ENCODE measurements at places on chromosomes 7 and 10.

- DNase-seq, result peak; percentile 49
Observed at GRCh38 chr10:109978481-109978880, 29.3 kb upstream of the ADD3 start.

GRCh38 chr10:69096045-69096444 lies 8.1 kb downstream of the SRGN start:
- DNase-seq, result no peak

DNA sequence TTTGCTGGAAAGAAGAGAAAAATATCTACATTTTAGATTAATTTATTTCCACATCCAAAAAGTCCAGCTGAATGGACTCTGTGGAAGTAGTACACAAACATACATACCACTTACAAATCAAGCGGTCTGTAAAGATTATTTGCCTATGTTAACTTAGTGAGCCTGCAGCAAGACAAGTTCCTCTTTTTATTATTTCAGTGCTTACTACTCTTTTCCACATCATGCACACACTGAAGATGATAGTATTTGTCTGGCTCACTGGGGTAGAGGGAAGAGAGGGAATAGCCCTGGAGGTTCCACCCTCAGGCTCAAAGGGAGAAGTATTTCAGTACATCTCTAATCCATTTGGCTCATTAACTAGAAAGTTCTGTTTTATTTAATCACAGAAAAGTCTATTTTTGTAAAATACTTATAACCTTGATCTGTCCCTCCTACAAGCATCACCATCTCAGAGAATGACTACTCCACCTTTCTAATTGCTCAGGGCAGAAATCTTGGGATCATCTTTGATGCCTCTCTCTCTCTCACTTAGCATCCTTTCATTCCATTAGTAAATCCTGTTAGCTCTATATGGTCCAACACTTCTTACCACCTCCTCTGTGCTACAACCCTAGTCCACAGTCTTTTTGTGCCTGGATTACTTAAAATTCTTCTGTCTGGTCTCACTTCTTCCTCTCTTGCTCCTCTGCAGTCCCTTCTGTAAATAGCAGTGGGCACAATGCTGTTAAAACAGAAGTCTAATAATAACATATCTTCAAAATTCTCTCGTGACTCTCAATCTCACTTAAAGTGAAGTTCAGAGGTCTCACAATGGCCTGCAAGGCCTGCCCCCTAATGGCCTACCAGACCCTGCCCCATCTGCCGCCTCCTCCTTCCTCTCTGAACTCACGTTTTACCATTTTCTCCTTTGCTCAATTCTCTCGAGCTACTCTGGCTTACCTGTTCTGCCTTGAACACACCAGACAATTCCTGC lies 64.3 kb upstream of the CCDC6 start:
- no peak for DNase-seq

- no peak for DNase-seq
Observed at GRCh38 chr10:93067443-93068365, 6.0 kb upstream of the CYP26A1 start.

DNA sequence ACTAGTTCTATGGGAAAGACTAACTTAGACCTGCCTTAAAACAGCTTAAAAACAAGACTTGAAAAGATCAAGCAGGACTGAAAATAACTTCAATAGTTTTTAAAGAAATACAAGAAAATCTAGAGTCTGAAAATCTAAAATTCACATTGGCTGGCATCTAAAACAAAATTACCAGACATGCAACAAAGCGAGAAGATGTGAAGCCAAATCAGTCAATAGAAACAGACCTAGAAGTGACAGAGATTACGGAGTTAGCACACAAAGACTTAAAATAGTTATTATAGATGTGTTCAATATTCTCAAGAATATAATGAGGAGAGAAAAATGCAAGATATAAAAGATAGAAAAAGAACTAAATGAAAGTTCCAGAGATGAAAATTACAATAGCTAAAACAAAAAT lies 78.3 kb upstream of the DIP2C start:
- DNase-seq, result no peak

DNA sequence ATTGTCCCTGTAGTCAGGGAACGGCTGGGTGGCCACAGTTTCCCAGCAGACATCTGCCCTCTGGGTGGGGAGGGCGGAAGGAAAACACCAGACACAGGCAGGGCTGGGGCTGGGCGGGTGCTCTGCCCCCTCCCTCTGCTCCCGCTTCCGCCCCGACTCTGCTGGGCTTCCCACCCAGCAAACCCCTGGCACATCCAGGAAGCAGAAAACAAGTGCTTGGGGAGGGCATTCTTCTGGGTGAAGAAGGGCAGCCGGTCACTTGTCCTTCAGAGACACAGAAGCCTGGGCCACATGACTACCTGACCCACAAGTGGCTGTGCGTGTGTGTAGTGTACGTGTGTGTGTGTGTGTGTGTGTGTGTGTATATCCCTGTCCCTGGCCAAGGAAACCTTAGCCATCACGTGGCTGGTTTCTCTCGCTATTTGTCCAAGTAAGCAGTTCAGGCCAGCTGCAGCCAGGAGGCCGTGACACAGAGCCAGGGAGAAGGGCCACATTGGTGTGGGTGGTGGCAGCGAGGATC lies 77.9 kb downstream of the ZMIZ1 start:
- DNase-seq, result no peak

DNA sequence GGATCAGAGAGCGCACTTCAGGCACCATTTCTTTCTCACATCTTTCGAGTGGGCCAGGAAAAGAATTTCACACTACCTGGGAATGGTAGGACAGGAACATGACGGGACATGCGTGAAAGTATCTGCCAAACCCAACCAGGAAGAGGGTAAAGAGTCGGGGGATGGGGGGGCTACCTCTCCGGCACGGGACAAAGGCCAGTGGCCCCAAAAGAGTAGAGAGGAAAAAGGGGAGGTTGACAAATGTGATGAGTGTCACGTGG lies 830 bp upstream of the BEND7 start:
- DNase-seq, result no peak

- no peak for DNase-seq
Observed at GRCh38 chr7:84195295-84196060, 889 bp upstream of the SEMA3A start.

DNA sequence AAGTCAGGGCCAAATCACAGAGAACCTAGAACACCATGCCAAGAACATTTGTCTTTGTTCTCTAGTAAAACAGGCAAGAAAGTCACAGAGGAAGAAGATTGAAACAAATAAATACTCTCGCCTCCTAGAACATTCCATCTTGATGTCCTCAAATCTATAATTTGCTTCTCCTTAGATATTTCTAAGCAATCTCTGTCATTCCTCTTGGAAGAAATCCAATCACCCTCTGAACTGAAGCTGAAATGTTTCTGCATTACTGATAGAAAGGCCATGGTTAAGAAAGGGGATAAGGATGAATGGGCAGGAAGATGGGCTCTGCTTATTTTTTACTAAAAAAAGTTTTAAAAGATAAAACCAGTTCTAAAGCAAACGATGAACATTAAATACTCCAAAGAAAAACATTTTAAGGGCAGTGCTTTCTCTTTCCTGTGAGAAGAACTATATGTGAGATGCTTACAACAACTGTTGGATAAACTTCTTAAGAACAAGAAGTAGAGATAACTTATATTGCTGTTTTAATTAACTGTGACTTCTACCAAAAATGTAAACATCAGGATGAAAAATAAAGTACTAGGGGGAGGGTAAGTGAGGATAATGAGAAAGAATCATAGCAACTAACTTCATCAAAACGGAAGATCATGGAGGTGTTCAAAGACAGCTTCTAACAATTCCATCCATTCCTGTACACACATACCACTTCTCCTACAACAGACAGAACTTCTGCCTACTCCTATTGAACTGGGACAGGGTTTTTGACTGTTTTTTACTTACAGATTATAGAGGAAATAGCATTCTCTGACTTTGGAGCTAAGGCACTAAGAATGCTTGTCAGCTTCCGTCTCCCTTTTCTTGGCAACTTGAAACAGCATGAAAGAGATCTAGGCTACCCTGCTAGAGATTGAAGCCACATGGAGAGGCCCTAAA lies 153.0 kb upstream of the LRRTM3 start:
- no peak for DNase-seq

DNA sequence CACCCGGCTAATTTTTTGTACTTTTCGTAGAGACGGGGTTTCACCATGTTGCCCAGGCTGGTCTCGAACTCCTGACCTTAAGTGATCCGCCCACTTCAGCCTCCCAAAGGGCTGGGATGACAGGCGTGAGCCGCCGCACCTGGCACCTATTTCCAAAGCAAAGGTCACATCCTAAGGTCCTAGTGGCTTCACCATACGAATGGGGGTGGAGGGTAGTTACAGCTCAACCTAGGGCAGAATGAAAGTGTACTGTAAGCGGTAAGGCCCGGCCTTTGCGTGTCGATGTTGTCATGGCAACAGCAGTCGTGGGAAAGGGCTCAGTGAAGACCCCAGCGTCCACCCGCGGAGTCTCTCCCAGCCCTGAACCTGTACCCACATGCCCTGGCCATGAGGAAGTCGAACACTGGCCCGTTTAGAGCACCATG lies 1.6 kb upstream of the COX19 start:
- DNase-seq, result no peak

GRCh38 chr7:17593819-17594419 lies 295.5 kb downstream of the AHR start:
- no peak for DNase-seq

- no peak for DNase-seq
Observed at GRCh38 chr10:61166065-61166464, 222.1 kb upstream of the RHOBTB1 start.

DNA sequence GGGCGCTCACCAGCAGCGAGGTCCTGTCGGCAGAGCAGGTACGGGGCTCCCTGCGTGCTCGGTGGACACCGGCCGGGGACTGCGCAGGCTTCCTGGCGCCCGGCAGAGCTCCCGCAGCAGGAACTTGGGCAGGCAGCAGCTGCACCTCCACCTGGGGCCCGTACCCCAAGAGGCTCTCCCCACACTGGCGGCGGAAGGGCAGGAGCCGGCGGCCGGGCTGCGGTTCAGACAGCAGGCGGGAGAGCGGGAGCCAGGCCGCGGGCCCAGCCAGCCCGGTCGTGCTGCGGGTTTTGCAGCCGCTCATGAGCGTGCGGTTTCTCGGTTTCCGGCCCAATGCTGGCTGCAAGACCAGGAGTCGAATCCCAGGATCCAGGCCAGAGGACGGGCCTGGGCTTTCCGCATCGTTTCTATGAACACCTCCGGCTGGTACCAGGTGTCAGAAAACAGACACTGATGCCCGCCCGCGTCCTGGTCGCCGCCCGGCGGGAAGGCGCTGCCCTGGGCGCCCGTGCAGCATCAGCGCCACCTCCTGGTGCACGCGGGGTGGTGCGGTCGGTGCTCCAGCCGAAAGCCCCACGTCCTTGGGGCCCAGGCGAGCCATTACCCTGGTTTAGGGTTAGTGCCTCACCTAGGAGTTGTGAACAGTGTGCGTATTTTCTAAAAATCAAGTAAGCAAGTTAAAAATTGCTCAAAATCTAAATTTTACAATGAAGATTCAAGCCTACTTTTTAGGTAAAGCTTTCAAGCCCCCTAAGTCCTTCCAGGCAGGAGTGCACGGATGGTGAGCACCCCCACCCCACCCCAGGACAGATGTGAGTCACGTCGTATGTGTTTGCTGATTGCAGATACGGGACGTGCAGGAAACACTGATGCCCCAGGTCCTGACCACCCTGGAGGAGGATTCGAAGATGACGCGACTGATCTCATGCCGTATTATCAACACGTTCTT lies 47.4 kb upstream of the PRKAR1B start:
- DNase-seq, result peak; percentile 37

DNA sequence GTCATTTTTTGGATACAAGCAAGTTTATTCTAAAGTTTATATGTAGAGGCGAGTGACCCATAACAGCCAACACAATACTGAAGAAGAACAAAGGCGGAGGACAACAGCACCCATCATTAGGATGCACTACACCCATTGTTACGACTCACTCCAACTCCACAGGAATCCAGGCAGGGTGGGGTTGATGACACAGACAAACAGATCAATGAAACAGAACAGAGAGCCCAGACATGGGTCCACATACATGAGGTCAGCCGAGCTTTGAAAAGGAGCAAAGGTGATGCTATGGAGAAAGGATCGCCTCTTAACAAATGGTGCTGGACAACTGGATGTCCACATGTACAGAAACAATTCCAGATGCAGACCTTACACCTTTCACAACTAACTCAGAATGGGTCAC lies 426.4 kb downstream of the PTPRN2 start:
- DNase-seq, result no peak

DNA sequence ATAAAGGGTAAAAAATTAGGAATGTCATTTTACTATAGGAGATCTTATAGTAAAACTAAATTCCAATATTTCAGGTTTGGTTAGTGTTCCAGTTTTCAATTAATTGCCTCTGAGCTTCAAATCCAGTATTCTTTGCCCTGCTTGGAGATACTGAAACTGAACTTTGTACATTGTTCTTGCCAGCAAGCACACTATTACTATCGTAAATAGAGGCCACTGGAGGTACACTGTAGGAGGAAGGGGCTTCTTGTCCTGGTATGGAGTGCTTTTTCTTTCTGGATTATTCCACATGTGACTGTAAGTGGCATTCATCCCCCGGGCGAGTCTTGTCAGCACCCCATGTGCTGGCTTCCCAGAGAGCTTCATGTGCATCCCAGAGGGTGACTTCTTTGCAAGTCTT lies 234.7 kb upstream of the PTPRZ1 start:
- DNase-seq, result no peak

DNA sequence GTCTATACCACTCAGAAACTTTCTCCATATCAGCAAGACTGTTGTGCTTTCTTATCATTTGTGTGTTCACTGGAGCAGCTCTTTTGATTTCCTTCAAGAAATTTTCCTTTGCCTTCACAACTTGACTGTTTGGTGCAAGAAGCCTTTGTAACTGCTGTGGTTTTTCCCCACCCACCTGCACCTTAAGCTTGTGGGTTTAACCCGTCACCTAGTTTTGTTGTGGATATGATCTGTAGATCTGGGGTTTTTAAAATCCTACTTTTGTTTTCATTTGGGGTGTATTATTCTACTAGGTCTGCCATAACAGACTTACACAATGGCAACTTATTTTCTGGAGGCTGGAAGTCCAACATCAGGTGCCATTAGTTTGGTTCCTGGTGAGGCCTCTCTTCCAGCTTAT lies 30.5 kb upstream of the CHST3 start:
- DNase-seq, result no peak

GRCh38 chr7:144525956-144526355 lies 122.5 kb upstream of the NOBOX start:
- DNase-seq, result no peak

- DNase-seq, result no peak
Observed at GRCh38 chr10:131088619-131089018, 222.9 kb downstream of the TCERG1L start.

DNA sequence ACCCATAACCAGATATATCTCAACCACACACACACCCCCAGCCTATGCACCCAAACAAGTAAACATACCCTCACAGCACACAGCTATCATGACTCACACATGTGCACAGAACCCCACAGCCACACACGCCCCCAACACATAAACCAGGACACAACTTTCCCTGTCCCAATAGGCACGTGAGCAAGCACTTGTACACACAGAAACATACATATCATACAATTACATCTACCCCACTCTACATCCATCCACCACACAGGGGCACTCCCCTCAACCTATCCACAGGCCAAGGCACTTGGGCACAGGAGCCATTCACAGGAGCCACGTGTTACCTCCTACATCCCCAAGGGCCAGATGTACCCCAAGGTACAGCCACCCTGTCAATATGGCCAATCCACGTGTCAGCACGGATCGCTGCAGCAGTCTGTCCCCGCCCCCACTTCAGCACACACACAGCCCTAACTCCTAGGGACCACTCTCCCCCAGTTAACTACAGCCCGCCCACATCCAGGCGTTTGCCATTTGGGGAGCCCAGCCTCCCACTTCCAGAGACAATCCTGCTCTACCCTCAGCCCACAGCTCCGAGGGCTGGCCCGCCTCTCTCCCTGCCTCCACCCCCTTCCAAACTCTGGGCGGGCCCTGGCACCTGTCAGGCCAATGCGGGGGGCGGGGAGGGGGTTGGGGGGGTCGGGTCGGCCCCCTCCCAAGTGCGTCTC lies 163.5 kb downstream of the SH3PXD2A start:
- no peak for DNase-seq

GRCh38 chr10:106705681-106706100 lies 458.8 kb downstream of the SORCS1 start:
- peak; percentile 44 for DNase-seq

All from kidney capillary endothelial cell (primary cell).